DND-41 (cell line): ENCODE measurements at places on chromosomes 6 and 20.

DNA sequence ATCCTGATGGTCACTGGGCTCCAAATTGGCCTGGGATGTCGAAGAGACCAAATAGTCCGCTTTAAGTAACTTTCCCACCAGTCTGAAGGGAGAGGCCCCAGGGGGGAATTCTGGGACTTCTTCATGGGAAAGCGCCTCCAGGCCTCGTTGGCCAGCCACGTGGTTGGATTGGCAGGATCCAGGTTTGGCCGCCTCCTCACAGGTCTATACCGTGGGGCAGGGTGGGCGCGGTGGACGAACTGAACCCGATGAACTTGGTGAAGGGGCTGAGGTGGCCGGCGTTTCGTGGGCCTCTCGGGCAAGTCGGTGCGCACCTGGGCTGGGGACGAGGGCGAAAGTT, 297 bp downstream of the POM121L2 start:
- H3K27ac ChIP-seq = no peak overlapping the region
- no peaks in the 10 kb centered on the region for H3K36me3 ChIP-seq
- no peak overlapping the region for H3K4me3 ChIP-seq
- H3K27me3 ChIP-seq = peaks cover 6% of the 10 kb centered on the region
- H3K4me1 ChIP-seq = peaks cover 9% of the 10 kb centered on the region
- no peak for DNase-seq

DNA sequence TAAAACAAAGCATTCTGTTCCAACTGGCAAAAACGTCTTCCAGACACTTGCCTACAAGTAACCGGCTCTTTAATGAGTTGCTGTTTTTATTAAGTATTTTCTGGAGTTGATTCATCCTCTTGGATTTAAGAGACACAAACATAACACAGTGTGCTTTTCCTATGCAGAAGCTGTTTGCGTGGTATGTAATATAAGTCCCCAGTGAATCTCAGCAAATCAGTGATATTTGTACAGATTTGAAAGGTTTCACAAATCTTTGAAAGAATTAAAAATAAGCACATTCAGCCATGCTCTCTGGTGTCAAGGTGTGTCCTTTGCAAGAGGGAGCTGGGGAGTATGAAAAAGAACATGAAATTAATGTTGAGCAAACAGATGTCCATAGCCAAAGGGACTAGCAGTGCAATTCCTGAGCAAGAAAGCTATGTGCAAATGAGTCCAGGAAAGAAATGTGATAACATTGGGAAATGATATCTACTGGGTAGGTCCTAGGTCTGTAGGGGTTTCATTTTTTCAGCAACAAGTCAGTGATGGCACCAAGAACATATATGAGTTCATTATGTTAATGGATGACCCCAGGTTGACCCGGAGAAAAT, 170.1 kb upstream of the PHACTR1 start:
- no peaks in the 10 kb centered on the region for H3K4me1 ChIP-seq
- H3K27ac ChIP-seq = no peak overlapping the region
- no peaks in the 10 kb centered on the region for H3K36me3 ChIP-seq
- H3K27me3 ChIP-seq = no peaks in the 10 kb centered on the region
- no peak overlapping the region for H3K4me3 ChIP-seq

DNA sequence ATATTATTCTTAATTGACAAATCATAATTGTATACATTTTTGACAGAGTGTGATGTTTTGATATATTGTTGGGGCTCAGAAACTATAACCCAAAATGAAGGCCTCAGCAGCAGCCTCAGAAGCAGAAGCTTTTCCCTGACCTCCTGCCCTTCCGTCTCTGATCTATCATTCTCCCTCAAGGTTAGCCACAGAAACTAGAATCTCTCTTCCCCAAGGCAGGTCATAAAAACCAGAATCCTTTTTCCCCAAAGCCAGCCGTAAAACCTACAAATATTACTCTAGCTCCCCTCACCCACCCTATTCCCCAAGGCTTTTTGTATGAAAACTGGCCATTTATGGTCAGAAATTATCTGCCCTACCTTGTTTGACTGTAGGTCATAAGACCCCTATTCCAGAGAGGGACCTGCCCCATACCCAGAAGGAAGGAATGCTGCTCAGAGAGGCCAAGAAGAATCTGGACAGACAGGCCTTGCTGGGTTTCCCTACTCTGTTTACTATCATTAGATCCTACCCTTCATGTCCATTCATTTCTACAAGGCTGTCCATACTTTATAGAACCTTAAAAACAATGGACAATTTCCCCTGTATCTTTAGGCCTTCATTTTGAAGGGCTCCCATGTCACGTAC, 14.5 kb downstream of the OR2B2 start:
- DNase-seq = no peak
- H3K27ac ChIP-seq = no peak overlapping the region
- no peak overlapping the region for H3K4me3 ChIP-seq
- peaks cover 30% of the 10 kb centered on the region for H3K4me1 ChIP-seq
- no peaks in the 10 kb centered on the region for H3K27me3 ChIP-seq

DNA sequence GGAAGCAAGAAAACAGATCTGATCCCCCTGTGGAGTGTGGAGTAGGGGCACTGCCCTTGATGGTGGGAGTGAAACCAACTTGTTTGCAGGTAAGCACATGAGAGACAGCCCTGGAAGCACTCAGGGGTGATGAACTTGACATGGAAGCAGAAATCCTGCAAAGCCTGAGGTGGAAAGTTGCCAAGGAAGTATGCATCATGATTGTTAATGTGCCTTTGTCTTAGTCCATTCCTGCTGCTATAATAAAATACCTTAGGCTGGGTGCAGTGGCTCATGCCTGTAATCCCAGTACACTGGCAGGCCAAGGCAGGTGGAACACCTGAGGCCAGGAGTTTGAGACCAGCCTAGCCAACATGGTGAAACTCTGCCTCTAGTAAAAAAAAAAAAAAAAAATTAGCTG, 40.2 kb upstream of the IFNGR1 start:
- H3K36me3 ChIP-seq = no peaks in the 10 kb centered on the region
- no peak overlapping the region for H3K4me3 ChIP-seq
- no peak overlapping the region for H3K27ac ChIP-seq
- no peak for DNase-seq
- peaks cover 13% of the 10 kb centered on the region for H3K4me1 ChIP-seq

DNA sequence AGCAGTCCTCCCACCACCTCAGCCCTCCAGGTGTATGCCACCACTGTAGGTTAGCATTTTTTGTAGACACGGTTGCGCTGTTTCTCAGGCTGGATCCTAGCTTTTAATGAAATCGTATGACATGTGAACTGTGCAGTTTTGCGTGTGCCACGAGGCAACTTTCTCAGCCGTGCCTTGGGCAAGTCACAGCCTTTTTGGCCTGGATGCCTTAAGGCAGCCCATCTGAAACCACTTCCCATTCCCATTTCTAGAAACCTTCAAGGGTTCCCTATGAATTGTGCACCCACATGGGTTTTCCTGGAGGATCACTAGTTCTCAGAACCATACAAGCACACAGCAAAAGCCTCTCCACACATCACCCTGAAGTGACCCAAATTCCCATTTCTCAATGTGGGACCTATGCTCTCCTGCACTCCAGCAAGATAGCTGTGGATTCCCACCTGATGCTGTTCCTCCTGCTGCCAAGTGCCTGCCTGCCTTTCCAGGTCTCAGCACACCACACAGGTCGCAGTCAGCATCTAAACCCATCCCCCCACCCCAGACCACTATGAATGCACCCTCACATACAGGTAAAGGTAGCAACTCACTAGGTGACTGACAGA, 28.9 kb downstream of the SNX5 start:
- H3K36me3 ChIP-seq = peaks cover 45% of the 10 kb centered on the region
- H3K27me3 ChIP-seq = no peaks in the 10 kb centered on the region
- no peaks in the 10 kb centered on the region for H3K4me1 ChIP-seq

DNA sequence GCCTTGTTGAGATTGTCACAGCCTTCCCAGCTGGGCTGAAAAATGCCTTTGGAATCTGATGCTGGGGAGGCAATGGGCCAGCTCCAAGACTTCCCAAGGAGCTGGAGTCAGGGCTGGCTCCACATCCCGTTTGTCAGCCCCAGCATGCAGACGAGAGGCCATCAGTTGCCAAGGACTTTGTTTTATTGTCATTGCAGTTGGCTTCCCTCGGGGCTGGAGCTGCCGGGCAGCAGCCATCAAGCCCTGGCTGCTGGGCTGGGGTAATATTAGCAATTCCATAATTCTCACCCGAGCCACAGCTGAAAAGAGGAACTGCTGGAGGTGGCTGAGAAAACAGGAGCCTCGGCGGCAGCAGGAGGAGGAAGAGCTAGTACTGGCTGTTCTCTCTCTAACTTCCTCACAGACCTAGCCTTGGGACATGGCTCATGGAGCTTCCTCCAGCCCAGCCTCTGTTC, 182.5 kb downstream of the CDC5L start:
- no peaks in the 10 kb centered on the region for H3K4me1 ChIP-seq
- no peaks in the 10 kb centered on the region for H3K27me3 ChIP-seq
- H3K4me3 ChIP-seq = no peak overlapping the region
- no peak for DNase-seq
